ENCODE measurements at places on chromosomes 13 and 19.
A peak's percentile ranks its signal among the peaks of the same experiment; 100 is the strongest.

DNA sequence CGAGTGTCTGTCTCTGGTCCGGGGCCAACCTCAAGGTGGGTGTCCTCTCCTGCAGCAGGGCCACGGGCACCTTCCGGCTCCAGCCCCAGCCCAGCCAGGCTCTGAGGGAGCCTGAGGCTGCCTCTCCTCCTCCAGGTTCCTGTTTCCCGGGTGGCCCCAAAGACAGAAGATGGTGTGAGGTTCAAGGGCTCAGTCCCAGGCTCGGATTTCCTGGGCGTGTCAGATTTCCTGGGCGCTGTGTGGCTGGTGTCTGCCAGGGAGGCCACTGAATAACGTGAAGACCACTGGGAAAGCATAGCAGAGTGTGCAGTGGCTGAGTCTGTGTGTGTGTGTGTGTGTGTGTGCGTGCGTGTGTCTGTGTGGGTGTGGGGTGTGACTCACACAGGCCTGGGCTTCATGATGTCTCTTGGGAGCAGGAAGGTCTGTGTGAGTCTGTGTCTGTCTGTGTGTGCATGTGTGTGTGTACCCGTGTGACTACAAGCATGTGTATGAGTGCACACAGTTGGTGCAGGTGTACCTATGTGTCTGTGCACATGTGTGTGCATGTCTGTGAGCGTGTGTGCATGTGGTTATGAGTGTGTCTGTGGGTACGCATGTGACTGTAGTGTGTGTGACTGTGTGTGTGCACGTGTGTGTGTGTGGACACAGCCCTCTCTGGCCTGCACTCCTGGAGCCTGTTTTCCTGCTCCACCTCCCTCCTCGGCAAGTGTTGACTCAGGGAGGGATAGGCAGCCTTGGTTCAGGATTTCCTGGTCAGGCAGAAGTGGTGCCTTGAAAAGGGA is 28.3 kb downstream of the CEBPA start:
- peak; percentile 10 for DNase-seq

DNA sequence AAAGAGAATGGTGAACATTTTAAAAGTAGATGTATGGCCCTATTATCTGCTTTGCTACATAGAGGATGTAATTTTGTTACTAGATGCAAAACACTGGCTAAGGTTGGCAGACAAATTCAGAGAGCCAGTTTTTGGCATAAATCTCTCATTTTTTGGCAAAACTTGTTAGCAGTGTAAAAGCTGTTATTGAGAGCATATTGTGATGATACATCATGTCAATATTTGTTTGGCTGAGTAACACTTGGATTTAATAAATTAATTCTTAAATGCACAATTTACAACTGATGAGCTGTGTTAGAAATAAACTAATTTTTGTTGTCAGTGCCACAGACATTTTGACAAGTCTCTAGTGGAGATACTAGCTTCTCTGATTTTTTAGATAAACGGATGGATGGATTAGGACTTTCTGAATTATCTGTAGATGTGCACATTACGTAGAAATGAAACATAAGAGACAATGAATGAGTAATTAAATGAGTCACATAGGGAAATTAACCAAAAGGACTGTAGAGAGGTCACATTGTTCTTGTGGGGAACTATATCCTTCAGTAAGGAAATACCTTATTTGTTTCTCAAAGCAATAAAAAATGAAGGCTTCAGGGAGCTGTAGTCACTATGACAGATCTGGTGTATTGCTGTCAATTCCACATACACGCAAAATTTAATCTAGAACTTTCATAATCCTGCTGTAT is 17.4 kb downstream of the UFM1 start:
- no peak for DNase-seq

DNA sequence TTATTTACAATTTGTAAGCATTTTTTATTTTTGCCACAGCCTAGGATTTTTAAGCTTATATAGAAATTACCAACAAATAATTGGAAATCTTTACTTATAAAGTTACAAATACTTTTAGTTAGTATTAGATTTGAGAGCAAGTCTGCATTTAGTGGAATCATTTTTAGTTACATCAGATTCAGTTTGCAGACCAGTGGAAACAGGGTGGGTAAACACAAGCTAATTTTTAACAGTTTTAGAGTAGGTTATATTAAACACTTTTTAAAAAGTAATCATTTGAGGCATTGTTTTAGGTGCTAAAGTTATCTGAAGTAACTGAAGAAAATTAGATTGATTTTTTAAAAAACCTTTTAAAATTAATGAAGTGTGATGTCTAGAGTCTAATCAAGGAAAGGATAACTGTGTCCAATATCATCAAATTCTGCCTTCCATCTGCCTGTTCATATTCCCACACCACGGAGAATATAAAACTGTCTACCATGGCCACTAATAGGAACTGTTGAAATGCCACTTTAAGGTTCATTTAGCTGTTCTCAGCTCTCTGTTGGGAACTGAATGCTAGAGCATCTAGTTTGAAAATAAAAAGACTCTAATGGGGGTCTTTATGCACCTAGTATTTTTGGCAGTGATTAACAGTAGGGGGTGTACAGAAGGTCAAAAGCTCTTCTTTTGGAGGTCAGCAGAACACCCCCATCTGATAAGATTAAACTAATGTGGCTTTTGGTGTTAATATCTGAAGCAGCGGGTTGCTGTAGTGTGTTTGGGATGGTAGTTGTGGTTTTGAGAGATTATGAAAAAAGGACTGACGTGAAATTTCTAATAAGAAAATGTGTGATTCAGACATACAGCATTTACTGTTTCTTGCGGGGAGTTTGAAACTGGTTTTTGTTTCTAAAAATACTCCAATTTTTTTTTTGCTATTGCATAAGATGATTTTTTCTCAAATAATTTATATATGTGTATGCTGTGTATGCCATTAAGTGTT is 66.5 kb downstream of the NDFIP2 start:
- no peak for DNase-seq

GRCh38 chr19:49878744-49879070 is 1.2 kb downstream of the TBC1D17 start:
- DNase-seq = no peak

DNA sequence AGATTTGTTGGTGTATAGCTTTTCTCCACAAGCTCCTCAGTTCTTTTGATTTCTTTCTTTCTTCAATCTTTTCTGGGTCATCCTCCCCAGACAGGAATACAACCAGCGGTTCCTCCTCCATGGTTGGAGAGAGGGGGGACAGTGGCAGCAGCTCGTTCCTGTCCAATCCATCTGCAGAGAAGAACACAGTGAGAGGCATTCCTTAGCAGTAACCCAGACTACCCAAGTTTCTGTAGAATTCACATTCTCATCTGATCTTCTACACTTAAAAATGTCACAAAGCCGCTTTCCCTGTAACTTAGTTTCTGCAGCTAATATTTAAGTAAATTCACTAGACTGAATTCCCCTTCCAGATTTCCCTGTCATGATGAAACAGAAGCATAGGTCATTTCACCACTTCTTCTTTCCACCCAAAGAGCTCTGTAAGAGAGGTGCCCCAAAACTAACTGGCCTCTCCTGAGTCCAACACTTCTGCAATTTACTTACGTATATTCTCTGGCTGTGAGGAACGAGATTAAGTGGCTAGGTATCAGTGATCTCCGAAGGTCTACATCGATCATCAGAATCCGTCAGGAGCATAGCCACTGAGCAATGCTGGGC is 171.9 kb downstream of the TBC1D4 start:
- no peak for DNase-seq

DNA sequence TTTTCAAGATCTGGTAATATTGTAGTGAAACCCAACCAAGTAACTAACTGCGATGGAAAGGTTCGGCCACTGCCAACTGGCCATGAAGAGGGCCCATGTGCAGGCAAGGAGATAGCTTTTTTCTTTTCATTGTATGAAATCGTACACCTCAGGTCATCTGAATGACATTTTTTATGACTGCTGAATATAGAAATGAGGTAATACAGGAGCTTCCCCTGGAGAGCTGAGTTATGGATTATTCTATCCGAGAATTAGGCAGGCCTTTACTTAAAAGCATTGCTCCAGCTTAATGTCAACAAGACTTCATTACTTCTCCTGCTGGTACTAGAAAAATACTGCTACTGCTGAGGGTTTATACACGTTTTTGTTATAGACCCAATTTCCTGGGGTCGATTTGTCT is 1215.6 kb downstream of the EFNB2 start:
- no peak for DNase-seq

DNA sequence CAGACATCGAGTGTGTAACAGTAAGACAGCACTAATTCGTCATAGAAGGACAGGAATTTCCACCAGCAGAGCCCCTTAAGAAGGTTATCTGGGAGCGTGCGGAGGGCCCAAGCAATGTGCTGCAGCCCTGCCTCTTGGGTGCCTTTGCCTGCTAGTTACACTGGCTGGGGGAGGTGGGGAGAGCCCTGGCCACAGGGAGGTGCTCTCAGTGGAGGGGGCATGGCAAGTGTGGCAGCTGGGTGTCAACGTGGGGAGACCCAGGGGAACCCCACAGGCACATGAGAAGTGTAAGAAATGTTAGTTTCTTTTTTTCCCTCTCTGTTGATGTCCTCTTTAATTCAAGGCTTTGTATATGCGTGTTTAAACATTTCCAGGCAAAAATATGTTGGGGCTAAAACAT is 50.9 kb upstream of the TMTC4 start:
- no peak for DNase-seq

GRCh38 chr19:19460761-19461265 is 54.5 kb downstream of the TSSK6 start:
- no peak for DNase-seq

DNA sequence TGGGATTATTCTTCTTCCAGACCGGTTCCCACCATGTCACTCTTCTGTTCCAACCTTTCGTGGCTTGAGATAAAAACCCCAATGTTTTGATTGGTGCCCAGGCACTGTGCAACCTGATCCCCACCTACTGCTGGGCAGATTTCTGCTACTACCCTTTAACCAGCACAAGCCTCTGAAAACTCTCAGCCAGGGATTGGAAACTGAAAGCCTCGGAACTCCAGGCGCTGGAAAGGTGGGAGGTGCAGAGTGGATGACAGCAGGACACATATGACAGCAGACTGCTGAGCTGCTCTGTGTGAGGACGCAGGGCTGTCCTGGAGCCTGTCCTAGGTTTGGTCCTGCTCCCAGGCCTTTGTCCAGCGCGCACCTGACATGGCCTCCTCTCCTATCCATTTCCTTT is 68.5 kb upstream of the GTF3A start:
- DNase-seq = no peak

GRCh38 chr13:66781241-66781640 is 448.9 kb downstream of the PCDH9 start:
- no peak for DNase-seq

DNA sequence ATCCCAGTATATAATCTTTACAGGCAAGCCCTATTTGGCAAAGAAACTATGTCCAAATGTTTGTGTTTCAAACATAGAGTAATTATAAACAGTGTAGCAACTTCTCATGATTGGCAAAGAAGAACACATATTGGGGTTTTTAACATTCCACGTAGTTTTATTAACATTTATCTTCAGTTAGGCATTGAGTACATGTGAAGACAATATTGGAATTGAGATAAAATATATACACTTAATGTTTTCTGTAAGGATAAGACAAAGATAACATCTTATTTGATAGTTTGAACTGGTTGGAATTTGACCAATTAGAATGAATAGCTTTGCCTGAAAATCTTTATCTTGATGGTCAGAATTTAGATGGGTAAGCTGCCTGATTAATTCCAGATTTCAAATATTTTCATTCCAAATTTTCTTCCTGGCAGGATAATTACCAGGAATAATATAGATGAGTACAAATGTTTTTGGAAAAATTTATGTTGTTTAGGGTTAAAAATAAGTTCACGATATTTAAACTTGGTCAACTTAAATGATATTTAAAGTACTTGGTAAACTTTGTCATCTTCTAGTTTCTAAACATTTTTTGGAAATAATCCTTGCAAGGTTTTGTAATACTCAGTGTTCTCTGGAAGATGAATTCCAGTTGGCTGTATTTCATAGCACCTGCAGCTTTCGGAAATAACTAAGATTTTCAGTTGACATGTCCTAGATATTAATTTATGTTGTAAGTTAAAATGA is 536.5 kb upstream of the SPRY2 start:
- no peak for DNase-seq

DNA sequence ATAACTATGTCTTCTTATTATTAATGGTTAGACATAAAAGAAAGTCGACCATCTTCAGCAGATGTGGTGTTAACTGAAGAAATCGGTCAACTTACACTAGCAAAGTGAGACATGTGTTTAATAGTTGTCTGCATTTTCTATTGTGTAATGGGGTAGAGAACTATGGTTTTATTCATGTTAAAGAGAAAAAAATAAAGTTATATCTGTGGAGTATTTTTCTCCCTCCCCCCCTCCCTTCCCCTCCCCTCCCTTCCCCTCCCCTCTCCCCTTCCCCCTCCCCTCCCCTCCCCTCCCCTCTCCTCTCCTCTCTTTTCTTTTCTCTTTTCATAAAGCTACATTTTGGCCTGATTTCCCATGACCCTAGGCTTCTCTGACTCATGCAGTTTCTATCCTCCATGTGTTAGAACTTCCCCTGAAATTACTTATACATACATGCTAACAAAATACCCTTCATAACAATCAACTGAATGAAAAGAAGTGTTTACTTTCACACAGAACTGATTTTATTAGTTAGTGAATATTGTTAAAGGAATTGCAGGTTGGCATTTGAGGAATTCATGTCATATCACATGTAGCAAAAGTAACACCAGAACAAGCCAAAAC is 1431.0 kb upstream of the ATXN8OS start:
- DNase-seq = no peak

- DNase-seq = no peak
These were observed 3.2 kb upstream of the MAB21L1 start for GRCh38 chr13:35479706-35480105.

DNA sequence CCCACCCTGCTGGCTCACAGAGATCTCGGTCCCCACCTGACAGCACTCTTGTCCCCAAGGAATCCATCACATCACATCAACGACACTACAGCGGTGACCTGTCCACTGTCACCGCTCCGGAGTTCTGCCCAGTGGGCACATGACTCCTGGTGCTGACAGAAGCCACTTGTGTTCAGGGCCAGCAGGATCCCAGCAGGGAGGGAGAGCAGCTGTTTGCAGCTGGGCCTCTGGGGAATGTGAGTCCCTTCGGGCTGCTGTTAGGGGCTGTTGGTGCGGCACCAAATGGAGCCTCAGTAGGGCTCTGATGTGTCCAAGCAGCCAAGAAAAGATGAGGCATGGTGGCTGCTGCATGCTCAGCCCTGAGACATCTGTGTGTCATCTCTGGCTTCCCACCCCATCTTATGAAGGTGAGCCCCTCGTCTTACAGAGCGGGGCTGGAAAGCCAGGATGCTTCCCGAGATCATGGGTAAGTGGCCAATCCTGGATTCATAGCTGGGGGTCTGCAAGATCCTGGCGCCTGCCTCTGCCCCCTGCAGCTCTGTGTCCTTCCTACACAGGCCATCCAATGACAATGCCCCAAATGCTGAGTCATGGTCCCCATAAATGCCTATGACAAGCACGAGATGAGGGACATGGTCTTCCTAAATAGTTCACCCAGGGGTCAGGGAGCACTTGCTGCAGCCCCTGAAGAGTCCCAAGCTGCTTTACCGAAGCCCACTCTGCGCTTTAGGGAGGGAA is 56.0 kb downstream of the F2RL3 start:
- DNase-seq = no peak

DNA sequence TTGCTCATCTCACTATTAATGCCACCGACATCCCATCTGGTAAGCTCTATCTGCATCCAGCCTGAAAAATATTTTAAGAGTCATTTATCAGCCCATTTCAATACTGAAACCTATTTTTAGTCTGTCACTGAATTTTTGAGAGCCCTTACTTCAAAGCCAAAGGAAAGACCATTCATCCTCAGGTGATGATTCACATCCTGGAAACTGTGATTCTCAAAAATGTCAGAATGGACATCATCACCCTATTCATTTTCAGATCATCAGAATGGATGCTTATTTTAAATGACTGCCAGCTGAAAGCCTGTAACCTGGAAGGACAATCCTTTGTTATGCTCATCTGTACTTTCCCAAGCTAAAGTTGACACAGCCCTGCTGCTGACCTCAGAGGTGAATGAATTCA is 27.0 kb downstream of the TNFSF11 start:
- no peak for DNase-seq

- no peak for DNase-seq
These were observed 6.8 kb downstream of the TRAPPC6A start for GRCh38 chr19:45171211-45171623.
